ENCODE measurements at places on chromosomes 7 and 10.

DNA sequence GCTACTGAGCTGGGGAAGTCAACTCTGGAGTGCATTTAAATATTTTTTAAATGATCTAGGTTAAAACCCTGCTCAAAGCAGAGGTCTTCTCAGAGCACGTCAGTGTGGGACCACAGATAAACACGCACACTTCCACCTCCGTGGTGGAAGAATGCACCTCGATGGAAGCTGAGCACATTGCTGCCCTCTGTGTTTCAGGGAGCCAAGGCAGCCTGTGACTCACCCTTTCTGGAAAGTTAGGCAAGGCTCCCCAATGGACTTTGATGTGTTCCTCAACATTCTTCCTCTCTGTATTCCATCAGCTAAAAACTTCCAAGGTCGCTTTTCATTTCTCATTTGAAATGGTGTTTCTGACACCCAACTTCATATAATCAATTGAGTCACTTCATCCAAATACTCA lies 170.8 kb upstream of the KMT2E start:
- no peak for DNase-seq

DNA sequence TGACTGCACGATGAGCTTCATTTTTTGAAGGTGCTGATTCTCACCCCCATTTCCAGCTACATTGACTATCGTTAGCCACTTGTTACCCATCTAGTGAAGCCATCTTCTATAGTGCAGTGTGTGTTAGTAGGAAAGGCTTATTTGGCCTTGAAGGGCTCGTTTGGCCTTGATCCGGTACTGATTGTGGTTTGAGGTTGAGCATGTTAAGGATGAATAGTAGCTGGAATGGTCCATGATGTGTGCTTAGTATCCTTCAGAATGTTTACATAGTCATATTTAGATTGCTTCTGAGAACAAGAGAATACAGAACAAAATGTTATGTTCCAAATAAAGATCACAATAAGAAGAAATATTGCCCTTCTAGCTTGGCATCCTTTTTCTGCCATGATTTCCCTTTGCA lies 591.5 kb downstream of the AUTS2 start:
- no peak for DNase-seq

- DNase-seq, result no peak
Measured at GRCh38 chr10:89241026-89241425, 10.5 kb downstream of the LIPA start.

DNA sequence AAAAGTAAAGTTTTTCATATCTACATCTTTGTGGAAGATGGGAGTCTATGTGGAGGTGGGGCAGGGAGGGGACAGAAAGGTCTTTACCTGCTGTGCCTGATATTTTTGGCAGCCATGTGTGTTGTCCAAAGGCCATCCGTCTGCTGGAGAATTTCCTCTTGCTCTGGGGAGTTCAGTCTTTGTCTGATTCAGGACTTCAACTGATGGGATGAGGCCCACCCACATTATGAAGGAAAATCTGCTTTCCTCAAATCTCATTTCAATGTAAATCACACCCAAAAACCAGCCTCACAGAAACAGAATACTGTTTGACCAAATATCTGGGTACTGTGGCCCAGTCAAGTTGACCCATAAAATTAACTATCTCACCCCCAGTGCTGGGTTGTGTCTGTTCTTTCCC lies 12.5 kb upstream of the ITIH5 start:
- DNase-seq, result no peak

GRCh38 chr7:108440613-108441012 lies 15.6 kb downstream of the NRCAM start:
- no peak for DNase-seq

GRCh38 chr7:48691788-48692187 lies 232.6 kb upstream of the CDC14C start:
- no peak for DNase-seq

GRCh38 chr7:111364413-111364812 lies 197.9 kb downstream of the IMMP2L start:
- no peak for DNase-seq

GRCh38 chr10:130820880-130821482 lies 490.5 kb downstream of the TCERG1L start:
- DNase-seq, result no peak

DNA sequence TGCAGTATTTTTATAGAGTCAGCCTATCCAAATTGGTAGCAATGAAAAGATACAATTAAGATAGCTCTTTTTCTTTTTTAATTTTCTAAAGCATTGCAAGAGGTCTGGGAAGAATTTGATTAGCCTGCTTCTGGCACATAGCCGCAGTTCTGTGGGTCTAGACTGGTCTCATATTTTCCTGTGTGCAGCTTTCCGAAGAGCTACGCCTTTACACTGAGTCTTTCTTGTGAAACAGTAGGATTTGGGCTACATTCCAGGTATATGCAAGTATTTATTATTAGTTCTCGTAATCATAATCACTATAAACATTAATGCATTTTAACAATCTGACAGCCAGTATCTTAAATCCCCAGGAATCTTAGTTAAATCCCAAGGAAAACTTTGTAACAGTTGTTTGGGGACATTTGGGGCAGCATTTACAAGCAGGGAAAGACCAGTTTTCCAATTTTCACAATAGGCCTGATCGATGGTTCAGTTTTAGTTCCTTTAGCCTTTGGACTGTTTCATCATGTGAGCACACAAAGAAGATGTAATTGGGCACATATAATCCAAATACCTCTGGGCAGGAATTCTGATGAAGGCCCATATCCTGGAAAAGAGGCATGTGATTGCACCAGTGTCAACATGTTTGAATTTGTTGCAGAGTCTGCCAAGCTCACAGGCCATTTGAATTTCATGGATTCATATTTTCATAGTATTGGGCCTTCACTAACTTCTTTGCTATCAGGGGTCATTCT lies 287.3 kb downstream of the INHBA start:
- DNase-seq, result no peak

DNA sequence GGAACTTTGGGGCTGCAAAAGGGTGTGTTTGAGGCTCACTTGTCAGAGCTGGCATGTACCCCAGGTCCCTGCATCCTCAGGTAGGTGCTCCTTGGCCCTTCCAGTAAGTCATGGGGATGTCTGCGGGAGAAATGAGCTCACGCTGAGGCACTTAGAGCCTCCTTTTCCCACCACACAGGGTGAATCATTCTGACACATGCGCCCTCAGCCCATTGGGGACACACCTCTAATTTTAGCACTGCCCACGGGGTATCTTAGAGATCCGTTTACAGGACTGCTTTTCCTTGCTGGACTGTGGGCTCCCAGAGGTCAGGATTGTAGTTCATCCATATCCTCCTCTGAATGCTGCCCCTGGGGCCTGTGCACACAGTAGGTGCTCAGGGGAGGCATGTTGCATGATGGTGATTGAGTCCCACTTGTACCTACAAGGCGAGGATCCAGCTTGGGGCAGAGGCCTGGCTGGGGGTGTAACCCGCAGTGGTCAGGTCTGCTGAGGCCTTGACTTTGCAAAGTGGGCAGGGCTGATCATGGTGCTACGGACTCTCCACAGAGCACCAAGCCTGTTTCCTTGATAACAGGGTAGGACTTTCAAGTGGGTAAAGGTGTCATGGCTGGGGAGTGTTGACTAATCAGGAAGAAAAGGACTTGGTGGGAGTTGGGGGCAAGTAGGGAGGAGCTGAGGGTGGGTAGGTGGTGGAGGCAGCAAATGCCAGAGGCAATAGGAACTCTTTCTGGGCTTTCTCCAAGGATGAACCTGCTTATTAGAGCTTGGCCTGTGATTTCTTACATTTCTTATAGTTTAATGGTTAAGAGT lies 5.8 kb downstream of the TSPAN15 start:
- DNase-seq, result no peak

DNA sequence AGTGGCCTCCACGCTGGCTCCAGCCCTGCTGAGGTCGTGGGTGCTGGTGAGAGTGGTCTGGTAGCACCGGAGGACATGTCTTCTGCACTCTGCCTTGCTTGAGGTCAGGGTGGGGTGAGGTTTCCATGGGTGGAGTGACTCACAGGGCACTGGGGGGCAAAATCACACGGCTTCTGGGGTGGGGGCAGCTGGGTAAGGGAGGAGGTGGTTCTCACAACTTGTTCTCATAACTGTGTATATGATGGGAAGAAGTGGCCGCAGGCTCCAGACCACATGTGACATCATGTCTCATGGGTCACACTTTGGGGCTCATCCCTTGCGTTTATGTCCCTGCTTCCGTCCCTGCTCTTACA lies 884 bp upstream of the PRF1 start:
- DNase-seq, result no peak

- DNase-seq, result no peak
Measured at GRCh38 chr10:70695241-70696030, 23.1 kb downstream of the ADAMTS14 start.

DNA sequence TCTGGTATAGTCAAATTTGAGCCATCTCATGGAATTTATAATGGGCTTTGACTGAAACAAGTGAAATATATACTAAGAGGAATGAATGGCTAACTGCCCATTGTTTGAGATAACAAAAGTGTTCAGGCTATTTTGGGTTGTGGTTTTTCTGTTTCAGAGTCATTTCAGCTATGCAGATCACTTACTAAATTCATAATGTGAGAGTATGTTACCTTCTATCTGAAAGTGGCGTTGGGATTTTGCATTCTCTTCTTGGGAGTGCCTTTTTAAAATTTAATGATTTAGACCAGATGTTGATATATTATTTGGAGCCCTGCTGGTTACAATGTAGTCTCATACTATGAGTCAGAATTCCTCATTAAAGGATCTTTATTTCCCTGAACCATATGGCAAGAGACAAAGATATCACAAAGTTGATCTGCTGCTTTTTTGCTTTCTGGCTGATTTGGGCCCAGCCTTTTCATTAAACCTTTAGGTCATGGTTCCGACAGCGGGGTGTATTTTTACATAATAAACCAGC lies 10.4 kb downstream of the VCL start:
- no peak for DNase-seq

DNA sequence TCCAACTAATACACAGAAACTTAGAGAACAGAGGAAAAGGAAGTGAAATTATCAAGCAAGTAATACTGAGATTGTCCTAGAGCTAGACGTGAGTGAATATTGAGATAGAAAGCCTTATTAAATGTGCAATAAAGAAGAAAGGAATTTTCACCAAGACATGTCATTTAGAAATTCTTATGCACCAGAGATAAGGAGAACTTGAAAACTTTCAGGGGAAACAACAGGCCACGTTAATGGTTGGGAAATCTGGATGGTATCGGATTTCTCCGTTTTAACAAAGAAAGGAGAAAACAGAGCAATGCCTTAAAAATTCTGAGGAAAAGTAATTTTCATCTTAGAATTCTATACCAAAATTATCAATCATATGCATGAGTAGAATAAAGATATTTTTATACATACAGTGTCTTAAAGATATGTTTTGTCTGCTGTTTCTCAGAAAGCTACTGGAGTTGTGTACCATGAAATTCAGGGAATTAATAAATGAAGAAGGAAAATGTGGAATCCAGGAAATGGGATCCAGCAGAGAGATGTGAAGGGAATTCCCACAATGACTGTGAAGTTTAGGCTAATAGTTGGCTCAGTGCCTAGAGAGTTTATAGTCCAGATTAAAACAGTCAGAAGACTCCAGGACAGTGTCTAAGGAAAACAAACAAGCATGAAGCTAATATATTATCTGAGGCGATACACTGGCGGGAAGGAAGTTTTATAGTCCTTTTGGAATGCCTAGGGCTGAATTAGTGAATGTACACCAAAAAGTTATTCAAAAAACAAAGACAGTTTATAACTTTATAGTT lies 159.5 kb downstream of the PPP1R9A start:
- DNase-seq, result no peak

GRCh38 chr7:96253441-96253840 lies 68.5 kb downstream of the SLC25A13 start:
- no peak for DNase-seq
